Dorsolateral prefrontal cortex (tissue), 122 donors: ENCODE measurements at places on chromosomes 3 and 15. TPM values are rescaled to one million over a fixed set of nuclear protein-coding genes. Genes with fewer than 3 reads are reported as not detected.

- no peak for DNase-seq
These were observed 565.2 kb upstream of the DPPA4 start for GRCh38 chr3:109902549-109902948.

DNA sequence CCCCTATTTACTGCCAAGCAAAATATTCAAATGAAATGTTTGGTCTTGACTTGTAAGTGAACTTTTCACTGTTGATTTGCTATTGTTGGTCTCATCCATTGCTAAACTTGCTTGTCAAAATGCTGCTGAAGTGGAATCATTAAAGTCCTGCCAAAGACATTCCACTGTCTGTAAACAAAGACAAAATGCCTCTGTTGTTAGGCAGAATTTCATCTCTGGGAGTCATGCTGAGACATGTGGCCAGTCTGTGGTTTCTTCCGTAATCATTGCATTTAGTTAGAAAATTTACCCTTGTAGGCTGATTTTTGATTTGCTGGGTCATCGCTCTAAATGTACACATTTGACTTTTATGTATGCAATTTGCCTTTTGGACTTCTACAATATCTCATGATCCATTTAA is 577.7 kb downstream of the MECOM start:
- no peak for DNase-seq

Gene TICRR
- total RNA-seq = 0.10 TPM

DNA sequence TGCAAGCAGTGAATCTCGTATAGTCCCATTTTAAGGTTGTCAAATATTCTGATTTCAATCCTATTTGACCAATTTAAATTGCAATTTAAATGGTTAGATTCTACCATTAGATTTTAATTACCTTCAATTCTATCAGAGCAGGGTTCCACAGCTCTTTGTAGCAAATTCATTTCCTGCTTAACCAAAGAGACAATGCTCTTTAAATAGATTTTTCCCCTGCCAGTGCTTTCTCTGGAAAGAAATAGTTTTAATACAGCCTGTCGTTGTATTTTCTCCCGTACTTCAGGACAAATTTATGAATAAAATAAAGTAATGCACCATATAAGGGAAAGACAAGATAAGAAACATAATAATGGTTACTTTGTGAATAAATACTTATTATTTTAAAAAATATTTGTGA is 62.8 kb downstream of the ZPLD1 start:
- no peak for DNase-seq

Gene PRKCI
- total RNA-seq = 50.4 TPM

DNA sequence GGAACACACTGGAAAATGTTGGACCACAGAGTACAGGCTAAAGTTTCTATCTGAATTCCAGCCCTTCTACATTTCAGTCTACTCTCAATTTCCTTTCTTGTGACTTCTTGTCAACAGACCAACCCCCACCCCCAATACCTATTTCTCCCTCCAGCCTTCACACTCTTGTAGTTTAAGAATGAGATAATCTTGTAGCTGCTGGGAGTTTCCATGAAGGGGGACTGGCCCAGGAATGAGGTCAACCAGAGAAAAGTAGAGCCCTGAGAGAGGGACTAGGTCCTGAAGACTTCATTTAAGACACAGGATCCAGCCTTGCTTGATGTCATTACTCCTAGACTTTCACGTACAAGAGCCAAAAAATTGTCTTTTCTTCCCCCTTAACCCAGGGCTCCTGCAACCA is 29.5 kb upstream of the FAM107A start:
- DNase-seq = no peak

Gene GHRL
- 0.93 TPM for total RNA-seq

GRCh38 chr3:20406611-20407011 is 220.6 kb upstream of the SGO1 start:
- DNase-seq = no peak
